ENCODE measurements at places on chromosomes 12 and 14.

DNA sequence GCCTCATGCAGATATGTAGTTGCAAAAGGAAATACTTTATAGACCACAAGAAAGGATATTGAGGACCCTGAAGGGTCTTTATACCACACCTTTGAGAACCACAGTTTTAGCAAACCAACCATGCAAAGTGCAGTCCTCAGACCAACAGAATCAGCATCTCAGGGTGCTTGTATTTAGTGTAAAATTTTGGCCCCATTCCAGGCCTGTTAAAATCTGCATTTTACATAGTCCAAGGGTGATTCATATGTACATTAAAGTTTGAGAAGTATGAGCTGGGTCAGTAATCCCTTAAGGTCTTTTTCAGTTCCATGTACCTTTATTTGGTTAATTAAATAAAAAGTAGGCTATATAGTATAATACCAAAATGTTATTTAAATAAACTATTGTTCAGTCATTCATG, 91.2 kb downstream of the WNK1 start:
- no peak for DNase-seq

DNA sequence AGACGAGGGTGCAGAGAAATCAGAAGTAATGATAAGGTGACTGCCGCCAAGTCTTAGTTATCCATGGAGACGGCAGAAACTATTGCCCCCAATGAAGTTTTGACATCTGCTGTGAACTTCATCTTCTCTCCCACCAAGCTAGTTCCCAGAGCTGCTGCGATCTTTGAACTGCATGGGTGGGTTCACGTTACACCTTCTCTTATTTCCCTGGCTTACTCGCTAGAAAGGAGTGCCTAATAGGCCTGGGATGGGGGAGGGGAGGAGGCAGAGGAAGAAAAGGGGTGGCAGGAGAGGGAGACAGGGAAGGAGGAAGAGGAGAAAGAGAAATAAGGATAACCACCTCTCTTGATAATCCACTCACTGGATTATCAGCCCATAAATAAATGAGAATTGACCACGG, 157.1 kb downstream of the NTF3 start:
- DNase-seq: no peak

DNA sequence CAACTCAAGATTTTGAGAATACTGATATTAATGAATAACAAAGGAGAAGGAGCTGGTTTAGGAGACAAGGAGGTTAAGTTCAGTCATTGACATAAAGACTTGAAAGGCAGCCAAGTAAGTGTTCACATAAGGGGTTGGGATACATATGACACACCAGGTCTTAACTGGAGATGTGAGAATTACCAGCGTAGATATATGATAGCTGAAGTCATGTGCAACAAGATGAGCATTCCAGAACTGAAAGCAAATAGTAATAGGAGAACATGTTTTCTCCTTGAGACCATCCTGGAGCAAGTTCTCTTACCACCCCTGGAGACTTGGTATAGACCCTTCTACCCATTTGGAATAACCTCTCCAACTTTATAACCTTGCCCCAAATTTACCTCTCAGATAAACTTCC, 43.3 kb upstream of the NPFF start:
- DNase-seq: no peak

- no peak for DNase-seq
Measured at GRCh38 chr14:102058961-102059360, 27.9 kb downstream of the HSP90AA1 start.

DNA sequence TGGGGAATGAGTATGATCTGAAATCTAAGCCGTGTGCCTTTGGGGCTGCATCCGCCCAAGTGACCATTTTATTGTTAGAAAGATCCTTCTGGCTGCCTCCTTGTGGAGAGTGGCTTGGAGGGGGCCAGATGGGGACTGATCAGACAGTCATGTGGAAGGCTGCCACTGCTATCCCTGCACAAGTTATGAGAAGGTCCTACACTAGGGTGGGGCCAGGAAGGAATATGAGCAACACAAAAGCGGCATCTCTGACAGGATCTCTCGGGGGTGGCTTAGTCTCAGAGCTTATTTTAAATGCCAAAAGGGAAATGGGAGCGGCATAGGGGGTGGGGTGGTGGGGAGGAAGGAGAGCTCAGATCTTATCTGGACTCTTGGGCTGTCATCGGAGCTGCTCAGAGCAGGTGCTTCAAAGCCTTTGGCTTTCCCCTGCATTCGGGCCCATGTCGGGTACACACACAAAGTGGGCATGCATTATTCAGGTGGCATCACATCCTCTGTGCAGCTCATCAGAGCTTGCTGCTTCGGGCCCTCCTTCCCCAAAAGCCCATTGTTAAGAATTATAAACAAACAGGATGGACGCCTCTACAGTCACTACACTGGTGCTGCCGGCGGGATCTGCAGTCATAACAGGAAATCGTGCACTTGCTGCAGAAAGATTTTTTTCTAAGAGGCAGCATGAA, 805.4 kb downstream of the VRK1 start:
- DNase-seq: peak; percentile 30

DNA sequence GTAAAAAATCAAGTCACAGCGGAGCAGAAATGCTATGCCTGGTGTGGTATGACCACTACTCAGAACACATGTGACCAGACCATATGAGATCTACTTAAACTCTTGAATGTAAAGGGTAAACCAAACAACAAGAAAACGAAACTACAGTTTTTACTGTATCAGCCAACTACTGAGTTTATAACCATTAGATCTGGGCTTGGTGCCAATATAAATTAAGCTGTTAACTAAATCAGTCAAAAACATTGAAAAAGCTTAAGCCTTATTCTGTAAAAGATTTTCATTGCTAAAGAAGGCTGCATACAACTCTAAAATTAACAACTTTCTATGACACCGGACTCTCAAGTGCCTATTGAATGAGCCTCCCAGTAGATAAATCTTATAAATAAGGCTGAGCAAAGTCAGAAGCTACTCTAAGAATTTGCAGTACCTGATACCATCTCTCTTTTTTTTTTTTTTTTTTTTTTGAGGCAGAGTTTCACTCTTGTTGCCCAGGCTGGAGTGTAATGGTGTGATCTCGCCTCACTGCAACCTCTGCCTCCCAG, 35.4 kb downstream of the SPTLC2 start:
- DNase-seq: no peak

- DNase-seq: no peak
Measured at GRCh38 chr14:55454264-55455002, 14.0 kb upstream of the TBPL2 start.

- DNase-seq: no peak
Measured at GRCh38 chr12:79415321-79415720, 275.4 kb downstream of the PAWR start.

DNA sequence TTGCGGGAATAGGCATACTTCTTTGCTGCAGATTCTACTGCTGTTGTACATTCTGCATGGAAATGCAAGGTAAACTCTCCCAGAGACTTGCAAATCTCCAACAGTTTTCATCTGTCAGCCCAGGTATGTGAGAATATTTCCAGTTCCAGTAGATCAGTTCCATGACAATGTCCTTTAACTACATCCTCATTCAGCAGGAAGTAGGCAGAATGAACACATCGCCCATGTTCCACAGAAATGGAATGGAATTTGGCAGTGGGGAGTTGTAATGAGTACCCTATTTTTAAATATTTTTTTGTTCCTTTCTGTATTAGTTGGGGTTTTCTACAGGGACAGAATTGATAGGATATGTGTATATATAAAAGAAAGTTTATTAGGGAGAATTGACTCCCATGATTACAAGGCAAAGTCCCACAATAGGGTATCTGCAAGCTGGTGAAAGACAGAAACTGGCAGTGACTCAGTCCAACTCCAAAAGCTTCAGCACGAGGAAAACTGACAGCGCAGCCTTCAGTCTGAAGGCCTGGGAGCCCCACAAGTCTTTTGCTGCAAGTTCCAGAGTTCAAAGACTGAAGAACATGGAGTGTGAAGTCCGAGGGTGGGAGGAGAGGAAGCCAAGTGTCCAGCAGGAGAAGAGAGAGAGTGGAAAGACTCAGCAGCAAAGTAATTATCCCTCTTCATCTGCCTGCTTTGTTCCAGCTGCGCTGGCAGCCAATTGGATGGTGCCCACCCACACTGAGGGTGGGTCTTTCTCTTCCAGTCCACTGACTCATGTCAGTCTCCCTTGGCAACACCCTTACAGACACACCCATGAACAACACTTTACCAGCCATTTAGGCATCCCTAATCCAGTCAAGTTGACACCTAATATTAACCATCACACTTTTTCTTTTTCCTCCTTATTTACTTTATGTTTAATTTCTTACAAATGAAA, 110.4 kb upstream of the SCAF11 start:
- DNase-seq: no peak

DNA sequence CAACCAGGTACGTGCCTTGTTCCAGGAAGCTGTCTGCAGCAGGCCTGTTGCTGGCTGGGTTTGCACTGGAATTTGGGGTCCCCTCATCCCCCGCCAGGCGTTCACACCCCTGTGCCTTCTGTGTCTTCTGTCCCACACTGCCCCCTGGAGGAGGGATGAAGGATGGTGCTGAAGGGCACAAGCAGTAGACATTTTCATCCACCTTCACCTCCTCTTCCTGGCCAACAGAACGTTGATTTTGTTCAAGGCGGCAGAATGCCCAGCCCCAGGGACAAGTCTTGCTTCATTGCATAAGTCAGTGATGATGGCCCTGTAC, 122.1 kb downstream of the CALM1 start:
- peak; percentile 66 for DNase-seq

- no peak for DNase-seq
Measured at GRCh38 chr14:44414646-44415045, 92.4 kb downstream of the FSCB start.

Data from stimulated activated naive CD8-positive, alpha-beta T cell treated with anti-CD3 and anti-CD28 coated beads, Interleukin-15, Interleukin-2, amounts not matched to agents 100 U/mL and 50 U/mL, for 24 hours (primary cell).